ENCODE measurements at places on chromosomes 7 and 10.

GRCh38 chr10:108500396-108500795, 1335.9 kb upstream of the SORCS1 start:
- DNase-seq = no peak

DNA sequence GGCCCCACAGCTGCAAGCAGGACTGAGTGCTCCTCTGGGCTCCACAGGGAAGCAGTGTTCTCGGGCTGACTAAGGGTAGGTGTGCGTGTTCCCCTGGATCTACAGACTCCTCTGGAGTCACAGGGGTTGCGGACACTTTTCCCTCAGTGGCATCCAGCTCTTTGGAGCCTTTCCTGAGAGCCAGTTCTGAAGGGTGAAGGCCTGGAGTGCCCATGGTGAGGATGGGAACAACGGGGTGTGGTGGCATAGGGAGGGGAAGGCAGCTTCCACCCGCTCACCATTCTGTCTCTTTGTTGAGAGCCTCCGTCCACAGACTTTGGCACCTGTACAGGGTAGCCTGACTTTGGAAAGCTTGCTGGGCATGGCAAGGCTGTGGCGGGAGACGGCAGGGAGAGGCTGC, 104.1 kb upstream of the PCBD1 start:
- DNase-seq = no peak

DNA sequence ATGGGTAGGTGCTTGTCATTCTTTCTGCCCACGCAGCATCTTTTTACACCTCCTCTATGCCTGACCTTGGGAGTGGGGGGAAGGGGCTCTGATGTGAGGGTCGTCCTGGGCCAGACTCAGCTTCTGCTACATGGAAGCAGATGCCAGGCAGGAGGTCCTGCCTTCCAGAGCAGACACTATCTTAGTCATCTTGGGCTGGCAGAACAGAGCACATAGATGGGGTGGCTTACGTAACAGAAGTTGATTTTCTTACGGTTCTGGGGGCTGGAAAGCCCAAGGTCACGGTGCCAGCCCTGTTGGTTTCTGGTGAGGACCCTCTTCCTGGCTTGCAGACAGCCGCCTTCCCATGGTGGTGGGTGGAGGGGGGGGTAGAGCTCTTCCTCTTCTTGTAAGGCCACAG, 159.0 kb downstream of the PRKAG2 start:
- DNase-seq = no peak

DNA sequence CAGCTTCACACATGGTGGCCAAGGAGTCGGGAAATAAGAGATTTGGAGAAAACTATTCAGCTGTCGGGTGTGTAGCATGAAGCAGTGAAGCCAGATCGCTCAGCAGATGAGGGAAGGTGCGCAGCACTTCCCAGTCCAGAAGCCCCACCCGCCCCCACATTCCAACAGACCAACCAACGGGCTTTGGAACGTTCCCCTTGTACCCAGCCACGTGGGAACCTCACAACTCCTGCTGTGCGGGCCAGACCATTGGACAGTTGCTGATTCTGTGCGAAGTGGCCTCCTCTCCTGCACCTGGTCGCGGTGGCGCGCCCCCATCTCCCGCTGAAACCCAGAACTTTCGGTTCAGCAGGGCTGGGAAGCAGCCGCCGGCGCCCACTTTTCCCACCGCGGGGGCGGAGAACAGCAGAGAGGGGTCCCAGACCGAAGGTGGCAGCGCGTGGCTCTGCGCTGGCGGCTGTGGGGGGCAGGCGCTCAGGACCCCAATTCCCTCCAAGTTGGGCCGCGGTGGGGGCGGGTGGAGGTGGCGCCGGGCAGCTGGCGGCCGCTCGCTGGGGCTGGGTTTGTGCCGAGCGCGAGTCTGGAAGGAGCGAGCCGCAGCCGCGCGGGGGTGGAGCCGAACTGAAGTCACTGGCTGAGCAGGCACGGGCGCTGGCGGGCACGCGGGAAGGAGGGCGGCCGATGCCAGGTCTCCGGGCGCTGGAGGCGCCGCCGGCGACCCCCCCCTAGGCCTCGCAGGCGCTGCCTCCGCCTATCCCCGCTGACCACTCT, 1301.5 kb upstream of the SORCS1 start:
- DNase-seq = no peak

DNA sequence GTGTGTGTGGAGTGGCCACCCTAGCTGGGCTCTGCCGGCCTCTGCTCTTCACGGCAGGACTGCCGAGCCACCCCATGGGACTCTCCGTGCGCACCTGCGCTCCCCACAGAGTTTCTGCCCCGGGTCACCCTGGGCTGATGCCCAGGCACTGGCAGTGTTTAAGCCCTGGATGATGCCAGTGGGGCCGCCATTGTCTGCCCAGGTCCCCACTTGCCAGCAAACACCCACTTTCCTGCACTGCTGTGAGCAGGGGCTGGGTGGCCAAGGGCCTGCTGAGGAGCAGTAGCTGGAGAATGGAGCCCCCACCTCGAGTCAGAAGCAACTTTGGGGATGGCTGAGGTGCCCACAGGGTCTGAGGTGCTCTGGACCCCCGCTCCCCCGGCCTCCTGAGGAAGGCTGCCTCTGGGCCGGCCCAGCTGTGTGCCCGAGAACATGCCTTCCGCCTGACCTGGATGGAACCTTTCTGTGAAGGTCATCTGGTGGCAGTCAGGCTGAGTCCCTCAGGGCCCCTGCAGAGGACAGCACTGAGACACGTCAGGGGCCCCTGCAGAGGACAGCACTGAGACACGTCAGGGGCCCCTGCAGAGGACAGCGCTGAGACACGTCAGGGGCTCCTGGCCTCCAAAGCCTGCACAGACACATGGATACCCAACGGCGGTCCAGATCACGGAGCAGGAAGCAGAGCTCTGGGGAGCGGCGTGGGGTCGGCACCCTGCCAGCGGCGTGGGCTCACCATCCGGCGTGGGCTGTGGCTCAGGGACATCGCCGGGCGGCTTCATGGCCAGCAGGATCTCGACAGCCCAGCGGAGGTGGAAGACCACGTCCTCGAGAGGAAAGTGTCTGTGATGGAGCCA, 62.0 kb downstream of the CFAP46 start:
- DNase-seq = no peak

GRCh38 chr7:2510909-2511768, 8.4 kb upstream of the LFNG start:
- peak; percentile 81 for DNase-seq

- no peak for DNase-seq
Observed at GRCh38 chr7:131076032-131076431, 251.6 kb upstream of the MKLN1 start.

Data from COR-L47 (cell line).